Muscle of leg (tissue), 16 donors: ENCODE measurements at places on chromosomes 12 and 14. TPM values are rescaled to one million over a fixed set of nuclear protein-coding genes. Genes with fewer than 3 reads are reported as not detected.

- no peak for DNase-seq
Observed at GRCh38 chr12:42458575-42458974, 131.0 kb downstream of the PRICKLE1 start.

The NTS gene
- 1.1 TPM for total RNA-seq

DNA sequence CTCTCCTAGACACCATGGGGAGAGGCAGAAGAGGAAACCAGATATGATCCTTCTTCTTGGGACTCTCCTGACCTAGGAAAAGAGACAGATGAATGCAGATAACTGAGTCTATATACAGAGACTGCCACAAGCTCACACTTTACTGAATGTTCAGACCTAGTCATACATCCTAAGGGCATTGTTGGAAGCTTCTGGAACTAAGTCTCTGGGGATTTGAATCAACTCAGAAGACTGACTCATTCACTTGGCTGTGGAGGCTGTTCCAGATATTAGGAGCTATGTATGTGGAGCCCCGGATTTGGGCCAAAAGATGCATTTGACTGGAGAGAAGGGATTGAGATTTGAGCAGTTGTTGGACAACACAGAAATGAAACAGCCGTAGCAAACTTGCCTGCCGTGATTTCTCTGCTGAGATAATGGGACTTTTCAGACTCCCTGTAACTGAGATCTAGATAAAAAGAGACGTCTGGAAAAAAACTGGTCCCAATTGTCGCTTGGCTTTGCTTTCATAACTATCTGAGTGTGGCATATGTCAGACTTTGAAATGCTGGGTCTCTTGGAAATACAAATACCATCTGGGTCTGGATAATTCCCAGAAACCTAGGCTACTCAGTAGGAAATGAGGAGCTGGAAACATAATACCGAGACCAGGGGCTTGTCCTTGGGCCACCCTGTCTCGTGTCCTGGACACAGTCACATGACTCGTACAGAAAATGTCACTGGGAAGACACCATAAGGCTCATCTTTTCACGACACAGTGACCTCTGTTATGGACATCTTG, 396.8 kb downstream of the NUAK1 start:
- DNase-seq, result peak; percentile 93

- peak; percentile 64 for DNase-seq
Observed at GRCh38 chr12:57874166-57875108, 27.9 kb upstream of the CTDSP2 start.

The ATL1 gene
- 5.6 TPM for total RNA-seq

- DNase-seq, result peak; percentile 84
Observed at GRCh38 chr14:54322701-54323337, 74.0 kb upstream of the CDKN3 start.

GRCh38 chr12:79375050-79375449, 315.7 kb downstream of the PAWR start:
- DNase-seq, result no peak

- no peak for DNase-seq
Observed at GRCh38 chr12:132327336-132328171, 1.8 kb downstream of the GALNT9 start.

GRCh38 chr12:131861261-131862083, 33.0 kb upstream of the ULK1 start:
- DNase-seq, result no peak

GRCh38 chr12:41122894-41123293, 65.2 kb upstream of the PDZRN4 start:
- peak; percentile 43 for DNase-seq

- DNase-seq, result no peak
Observed at GRCh38 chr12:113165521-113166450, 16.3 kb downstream of the CFAP73 start.

- no peak for DNase-seq
Observed at GRCh38 chr12:115129727-115130126, 445.8 kb upstream of the TBX3 start.

- DNase-seq, result peak; percentile 35
Observed at GRCh38 chr12:113302886-113303640, 31.8 kb downstream of the SLC8B1 start.

The SERPINA6 gene
- not detected for total RNA-seq

DNA sequence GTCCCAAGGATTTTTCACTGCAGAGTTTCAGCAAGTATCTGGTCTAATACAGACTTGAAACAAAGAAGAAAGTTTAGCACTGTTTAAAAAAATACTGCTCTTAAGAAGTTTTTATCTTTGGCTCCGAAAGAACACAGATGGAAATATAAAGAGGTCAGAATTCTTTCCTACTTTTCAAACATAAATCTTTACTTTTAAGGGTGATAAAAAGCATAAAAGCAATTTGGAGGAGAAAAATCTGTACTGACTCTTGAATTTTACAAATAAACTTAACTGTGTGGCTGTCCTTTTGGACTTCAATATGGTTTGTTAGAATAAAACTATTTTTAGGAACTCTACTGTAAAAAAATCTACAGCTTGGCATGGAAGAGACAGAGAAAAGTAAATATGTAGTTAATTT, 27.6 kb upstream of the ISM2 start:
- peak; percentile 23 for DNase-seq

DNA sequence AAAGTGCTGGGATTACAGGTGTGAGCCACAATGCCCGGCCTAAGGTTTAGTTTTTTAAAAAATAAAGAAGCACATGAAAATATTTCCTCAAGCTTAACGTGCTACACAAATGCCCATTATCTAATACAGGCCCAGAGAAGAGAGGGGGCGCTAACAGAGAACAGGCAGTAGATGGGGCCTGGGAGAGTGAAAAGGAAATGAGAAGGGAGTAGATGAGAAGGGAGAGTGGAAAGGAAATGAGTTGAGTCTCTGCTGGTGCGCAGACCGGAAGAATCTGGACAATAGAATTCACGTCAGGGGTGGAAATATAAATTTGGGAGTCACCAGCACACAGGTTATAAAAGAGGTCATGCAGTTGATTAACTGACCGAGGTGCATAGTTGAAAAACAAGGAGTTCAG, 10.7 kb downstream of the PXN start:
- no peak for DNase-seq

DNA sequence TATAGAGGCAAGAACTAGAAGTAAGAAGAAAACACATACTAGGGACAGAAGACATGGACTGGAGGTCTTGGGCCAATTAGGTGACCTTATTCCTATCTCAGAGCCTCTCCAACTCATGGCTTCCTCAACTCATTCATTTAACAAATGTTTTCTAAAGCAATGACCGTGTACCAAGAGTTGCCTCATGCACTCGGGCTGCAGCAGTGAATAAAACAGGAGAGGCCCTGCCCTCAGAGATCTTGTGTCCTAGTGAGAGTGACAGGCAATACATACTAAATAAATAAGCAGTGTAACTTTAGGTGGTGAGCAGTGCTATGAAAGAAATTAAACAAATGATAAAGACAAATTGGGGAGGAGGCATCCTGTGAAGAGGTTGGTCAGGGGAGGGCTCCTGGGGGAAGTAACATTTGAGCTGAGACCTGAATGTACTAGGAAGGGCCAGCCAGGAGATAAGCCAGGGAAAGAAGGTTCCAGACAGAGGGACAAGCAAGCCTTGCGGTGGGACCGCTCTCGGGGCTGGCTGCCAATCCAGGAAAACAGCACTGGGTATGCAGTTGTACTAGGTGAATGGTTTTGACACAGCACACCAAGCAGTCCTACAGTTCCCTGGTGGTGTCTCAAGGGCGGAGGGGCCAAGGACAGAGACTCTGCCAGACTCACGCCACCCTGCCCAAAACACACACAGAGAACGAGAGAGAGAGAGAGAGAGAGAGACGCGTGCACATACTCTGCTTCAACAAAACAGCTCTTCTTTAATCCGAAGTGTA, 1.3 kb downstream of the NINJ2 start:
- no peak for DNase-seq

DNA sequence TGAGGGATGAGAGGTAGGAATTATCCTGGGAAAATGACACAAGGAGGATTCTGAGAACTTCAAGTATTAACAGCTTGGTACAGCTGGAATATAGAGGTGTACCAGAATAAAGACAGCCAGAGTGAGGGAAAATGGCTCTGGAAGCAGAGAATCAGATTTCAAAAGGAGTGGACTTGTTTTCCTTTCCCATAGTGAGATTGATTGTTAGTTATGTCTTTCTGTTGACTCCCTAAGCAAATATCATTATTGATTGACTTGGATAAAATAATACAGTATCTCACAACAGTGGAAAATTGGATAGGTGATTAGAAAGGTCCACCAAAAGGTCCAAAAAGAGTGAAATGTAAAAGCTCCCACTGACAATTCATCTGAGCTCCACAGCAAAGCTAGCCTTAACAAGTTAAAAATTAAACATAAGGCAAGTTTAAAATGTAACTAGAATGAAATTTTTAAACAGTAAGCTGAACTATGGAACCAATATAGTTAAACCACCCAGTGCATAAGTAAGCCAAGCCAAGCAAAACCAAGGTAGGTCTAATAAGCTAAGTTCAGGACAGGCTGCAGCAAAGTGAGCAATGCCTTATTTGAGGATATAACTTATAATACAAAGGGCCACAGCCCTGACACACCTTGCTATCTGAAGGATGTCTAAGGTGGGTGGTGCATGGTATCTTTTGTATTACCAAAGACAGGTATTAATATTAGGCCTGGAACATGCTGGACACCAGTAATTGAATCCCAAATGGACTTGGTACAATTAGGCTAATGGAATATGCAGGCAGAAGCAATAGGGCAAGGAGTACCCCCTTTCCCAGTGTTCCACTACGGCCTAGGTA, 21.8 kb downstream of the ENTPD5 start:
- DNase-seq, result no peak

The KIF26A gene
- 7.4 TPM for total RNA-seq

DNA sequence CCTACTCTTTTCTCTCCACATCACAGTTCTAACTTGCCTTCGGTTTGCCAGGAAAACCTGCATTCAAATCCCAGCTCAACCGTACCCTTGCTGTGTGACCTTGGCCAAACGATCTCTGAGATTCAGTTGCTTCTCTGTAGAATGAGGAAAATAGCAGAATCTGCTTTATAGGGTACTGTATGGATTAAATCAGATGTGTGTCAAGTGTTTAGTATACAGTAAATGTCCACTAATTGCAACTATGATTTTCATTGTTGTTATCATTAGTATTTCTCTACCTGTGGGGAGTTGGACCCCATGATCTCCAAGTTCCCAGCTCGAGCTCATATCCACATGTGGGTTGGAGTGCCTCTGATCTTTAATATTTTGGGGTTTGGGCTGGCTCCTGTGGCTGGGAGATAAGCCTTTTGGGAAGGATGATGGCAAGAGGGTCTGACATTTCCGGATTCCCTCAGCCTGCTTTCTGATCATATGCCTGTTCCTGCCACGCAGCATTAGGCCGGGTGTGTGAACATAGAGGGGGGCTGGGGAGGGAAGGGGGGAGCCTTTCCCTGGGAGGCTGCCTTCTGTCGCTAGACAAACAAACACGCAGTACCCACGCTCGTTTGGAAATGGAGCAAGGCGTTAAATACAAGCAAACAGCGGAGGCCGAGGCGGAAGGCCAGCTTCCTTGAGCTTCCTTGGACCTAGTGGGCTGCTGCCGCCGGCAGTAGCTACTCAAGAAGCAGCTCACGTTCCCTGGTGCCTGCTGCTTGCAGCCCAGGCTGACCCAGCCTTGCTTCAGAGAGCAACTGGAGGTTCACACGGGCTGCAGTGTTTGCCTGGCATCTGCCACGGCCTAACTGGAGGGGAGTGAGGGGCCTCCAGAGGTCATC, 213.5 kb upstream of the LHX5 start:
- DNase-seq, result no peak

DNA sequence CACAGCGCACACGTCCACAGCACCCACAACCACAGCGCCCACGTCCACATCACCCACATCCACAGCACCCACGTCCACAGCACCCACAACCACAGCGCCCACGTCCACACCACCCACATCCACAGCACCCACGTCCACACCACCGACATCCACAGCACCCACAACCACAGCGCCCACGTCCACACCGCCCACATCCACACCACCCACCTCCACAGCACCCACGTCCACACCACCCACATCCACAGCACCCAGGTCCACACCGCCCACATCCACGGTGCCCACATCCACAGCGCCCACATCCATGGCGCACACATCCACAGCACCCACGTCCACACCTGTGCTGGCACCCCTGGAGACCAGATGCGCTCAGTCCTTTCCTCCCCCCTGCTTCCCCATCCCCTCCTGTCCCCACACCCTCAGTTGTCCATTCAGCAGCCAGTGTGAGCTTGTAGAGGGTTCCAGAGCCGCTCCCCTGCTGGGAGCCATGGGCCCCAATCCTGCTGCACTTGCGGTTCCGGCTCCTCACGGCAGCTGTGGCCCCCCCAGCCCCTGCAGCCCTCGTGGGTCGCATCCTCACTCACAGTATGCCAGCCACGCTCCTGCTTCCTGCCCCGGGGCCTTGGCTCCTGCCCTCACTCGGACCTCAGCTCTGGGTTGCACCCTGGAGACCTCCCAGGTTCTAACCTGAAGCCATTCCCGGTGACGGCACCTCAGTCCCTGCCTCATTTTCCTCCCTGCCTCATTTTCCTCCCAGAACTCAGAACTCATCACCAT, 37.8 kb downstream of the GALNT9 start:
- DNase-seq, result no peak

- no peak for DNase-seq
Observed at GRCh38 chr12:24500831-24501230, 448.1 kb downstream of the BCAT1 start.

- no peak for DNase-seq
Observed at GRCh38 chr14:75113932-75114539, 12.8 kb downstream of the NEK9 start.

DNA sequence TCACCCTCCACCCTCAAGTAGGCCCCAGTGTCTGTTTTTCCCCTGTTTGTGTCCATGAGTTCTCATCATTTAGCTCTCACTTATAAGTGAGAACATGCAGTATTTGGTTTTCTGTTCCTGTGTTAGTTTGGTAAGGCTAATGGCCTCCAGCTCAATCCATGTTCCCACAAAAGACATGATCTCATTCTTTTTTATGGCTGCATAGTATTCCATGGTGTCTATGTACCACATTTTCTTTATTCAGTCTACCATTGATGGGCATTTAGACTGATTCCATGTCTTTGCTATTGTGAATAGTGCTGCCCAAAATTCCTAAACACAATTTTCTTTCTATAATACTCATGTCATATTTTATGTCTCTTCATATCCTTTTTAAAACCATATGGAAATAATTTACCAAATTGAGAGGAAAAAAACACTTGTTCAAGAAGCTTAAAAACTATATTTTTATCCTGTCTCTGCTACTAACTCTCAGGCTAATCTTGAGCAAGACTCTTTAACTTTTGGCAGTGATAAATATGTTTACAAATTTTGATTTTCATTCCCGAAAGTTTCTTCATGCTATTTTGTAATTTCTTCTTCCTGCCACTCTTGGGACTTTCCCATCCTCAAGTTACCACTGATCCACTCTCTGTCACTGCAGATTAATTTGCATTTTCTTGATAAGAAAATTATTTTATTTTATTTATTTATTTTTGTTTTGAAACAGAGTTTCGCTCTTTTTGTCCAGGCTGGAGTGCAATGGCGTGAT, 28.0 kb upstream of the OSBPL8 start:
- DNase-seq, result peak; percentile 9
